ENCODE measurements at places on chromosomes 2 and 18.

- peak; percentile 81 for DNase-seq
These were observed 39.2 kb downstream of the ODC1 start for GRCh38 chr2:10408649-10409579.

DNA sequence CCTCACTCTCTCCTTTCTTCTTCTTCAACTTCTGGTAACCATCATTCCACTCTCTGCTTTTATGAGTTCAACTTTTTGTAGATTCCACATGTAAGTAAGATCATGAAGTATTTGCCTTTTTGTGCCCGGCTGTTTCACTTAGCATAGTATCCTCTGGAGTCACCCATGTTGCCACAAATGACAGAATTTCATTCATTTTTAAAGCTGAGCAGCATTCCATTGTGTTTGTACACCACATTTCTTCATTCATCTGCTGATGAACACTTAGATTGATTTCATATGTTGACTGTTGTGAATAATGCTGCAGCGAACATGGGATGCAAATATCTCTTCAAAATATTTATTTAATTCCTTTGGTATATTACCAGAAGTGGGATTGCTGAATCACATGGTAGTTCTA is 133.6 kb upstream of the ERBB4 start:
- DNase-seq = no peak

DNA sequence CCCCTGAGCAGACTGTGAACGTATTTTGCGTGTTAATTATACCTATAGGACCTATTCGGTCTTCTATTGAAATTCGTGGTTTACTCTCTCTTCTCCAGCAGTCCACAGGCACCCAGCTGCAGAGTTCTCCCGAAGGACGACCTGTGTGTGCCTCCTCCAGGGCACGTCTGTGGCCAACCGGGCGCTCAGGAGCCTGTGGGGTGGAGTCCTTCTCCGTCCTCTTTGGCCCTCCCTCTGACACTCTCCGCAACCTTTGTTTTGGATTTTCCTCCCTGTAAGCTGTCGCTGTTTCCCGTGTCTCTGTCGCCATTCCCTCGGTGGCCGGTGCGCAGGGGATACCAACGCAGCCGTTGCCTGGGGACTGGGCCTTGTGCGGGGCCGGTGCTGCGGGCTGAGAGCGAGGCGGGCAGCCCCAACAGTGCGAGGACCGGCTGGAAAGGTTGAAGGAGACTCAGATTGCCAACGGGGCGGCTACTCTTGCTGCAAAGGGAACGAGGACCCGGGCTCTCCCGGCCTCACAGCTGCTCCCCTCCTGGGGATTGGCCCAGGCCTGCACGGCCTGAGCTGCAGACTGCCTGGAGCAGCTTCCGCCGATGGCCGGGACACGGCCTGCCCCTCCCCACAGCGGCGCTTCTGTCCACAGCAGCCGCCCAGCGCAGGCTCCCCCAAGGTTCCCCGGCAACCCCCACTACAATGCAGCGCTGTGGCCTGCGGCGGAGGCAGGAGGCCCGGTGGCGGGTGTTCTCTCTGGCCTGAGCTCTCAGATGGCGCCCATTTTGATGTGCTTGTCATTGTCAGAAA is 221.0 kb downstream of the MTX2 start:
- no peak for DNase-seq

DNA sequence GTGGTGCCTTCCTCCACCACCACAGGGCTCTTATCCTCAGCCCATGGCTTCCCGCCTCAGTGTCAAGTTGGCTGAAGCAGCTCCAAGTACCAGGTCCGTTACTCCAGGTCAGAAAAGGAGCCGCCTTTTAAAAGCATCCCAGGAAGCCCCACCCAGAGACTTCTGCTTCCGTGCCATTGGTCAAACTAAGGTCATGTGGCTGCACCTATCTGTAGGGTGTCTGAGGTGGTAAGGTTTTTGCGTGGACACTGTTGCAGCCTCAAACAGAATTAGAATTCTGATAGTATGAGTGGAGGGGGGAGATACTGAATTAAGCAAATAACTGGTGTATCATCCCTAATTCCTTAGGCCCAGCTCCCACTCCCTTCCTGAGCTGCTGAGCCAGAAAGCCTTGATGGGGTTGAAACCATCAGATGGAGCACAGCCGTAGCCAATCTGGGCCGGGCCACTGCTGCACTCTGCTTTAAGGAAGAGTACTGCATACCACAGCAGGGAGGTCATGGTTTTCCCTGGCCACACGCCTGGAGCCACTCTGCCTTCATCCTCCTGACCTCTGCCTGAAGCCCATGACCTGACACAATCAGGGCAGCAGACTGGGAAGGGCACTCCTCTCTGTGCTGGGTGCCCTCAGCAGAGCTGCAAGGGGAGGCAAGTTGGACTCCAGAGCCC is 8.4 kb downstream of the TMEM247 start:
- no peak for DNase-seq

DNA sequence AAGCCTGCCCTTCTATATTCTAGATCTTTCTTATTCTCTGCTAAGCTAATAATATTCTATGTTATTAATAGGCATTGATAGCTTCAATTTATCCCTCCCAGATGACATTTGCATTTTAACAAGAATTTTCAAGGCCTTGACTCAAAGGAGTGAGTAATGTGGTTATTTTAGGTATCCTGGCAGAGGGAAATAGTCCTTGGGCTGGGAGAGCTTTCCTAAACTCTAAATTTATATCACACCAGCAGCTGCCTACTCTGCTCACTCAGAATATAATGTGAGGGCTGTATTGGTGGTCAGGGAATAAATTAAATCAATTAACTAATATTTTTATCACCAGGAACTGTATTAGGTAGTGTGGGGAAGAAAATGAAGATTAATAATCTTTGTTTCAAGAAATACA is 74.8 kb upstream of the ADAM23 start:
- no peak for DNase-seq

- DNase-seq = no peak
These were observed 41.8 kb upstream of the GRB14 start for GRCh38 chr2:164662868-164663631.

DNA sequence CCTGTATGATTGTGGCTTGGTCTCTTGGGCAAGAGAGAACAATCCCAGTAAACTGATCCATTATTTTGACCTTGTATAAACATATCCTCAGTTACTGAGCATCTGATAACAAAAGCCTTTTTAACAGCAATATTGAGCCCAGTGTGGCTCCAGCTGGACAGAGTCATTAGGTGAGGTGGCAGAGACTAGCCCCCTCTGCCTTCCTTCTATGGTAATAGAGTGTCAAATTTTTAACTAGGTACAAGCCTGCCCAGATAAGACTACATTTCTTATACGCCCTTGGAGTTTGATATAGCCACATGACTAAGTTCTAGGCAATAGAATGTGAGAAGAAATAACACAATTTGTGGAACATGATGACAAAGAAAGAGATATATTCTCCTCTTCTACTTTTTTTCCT is 56.2 kb downstream of the HNMT start:
- DNase-seq = no peak

GRCh38 chr2:54396107-54396506 is 60.0 kb upstream of the SPTBN1 start:
- DNase-seq = no peak

- DNase-seq = no peak
These were observed 52.2 kb upstream of the PTPRM start for GRCh38 chr18:7514796-7515440.

GRCh38 chr2:70553584-70554337 is at the start of gene TGFA:
TSS of gene TGFA (minus strand) at chr2:70553826. CDS start at chr2:70553767, 59 bp downstream.
- peak; percentile 73 for DNase-seq

- DNase-seq = no peak
These were observed 74.7 kb downstream of the PIAS2 start for GRCh38 chr18:46842583-46842982.

DNA sequence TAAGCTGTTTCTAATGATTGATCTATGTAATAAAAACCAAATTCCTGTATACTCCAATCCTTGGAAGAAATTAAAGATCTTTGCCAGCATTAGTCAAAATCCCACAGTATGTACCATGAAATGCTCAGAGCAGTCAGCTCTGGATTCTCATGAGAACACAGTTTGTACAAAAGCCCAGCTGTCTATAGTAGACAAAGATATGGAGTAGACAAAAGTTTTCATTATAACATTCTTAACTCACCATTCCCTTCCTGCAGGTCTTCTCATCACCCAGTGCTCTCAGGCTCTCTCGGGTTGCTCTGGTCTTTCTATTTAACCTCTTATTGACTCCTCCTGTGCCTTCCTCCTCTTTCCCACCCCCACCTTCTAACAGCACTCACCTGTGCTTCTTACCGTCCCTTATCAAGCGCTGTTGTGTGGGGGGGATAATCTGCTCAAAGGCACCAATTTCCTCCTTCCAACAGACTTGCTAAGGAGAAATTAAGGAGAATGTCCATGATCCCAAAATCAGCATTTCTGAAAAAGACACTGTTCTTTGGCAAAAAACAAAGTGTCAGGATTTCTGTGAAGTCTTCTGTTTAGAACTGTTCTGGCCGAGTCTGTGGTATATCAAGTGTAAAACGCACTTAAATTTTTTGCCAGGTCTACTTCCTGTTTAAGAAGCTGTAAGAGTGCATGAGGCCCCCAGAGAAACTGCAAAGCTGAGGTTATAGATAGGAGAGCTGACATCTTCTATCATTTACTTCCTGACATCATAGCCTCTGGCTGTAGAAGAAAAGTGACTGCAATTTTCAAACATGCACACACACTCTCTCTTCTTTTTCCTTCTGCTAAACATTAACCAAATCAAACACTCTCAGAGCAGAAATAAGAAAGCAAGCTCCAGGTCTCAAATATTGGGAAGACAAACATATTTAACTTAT is 144.1 kb downstream of the EVA1A start:
- DNase-seq = no peak

Measured in caudate nucleus (tissue), 63 donors.